ENCODE measurements at places on chromosomes 12 and 14.
A peak's percentile ranks its signal among the peaks of the same experiment; 100 is the strongest.

GRCh38 chr14:51236314-51236713, 3.7 kb upstream of the TMX1 start:
- no peak for DNase-seq

- no peak for DNase-seq
Measured at GRCh38 chr14:99201351-99202073, 70.5 kb downstream of the BCL11B start.

- no peak for DNase-seq
Measured at GRCh38 chr14:65251213-65251612, 148.9 kb upstream of the MAX start.

- no peak for DNase-seq
Measured at GRCh38 chr14:104700747-104701217, 11.4 kb downstream of the INF2 start.

DNA sequence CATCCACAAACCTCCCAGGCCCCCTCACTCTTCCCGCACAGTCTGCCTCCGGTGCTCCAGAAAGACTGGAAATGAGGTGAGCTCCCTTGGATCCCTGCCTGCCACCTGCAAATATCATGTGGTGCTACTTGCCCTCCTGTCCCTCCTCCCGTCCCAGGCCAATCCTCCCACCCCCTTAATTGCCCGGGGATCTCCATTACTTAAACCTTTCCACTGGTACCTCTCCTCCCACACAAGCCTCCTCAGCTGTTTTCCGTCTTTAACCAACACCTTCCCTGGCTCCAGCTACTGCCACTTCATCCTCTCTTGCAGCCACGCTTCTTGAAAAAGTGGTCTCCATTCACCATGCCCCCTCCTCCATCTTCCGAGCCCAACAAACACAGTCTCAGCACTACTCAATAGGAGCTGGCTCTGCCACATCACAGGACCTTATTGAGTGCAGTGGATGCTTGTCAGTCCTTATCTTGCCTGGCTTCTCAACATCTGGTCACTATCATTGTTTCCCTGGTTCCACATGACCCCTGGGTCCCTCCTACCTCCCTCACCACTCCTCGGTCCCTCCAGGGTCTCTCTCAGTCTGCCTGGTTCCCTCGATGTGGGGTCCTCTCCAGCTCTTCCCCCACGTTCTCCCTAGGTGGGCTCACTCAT, 11.5 kb downstream of the FAIM2 start:
- DNase-seq: no peak

- DNase-seq: peak; percentile 50
Measured at GRCh38 chr12:100163416-100164152, 20.9 kb upstream of the BLTP3B start.

DNA sequence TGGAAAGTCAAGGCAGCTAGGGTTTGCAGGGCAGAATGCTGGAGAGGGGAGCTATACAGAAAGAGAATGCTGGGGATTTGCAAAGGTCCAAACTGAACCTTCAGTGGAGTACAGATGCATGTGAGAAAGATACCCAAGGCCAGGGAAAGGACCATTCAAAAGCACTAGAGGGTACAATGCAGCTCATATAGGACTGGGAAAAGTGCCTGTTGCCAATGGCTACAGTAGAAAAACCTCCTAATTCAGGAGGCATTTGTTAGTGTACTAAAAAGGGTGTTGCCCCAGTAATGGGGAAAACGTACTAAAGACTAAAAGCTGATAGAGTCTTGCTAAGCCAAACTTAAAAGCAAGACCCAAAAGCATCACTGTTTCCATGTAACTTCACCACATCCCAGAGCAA, 30.1 kb downstream of the E2F7 start:
- DNase-seq: no peak

DNA sequence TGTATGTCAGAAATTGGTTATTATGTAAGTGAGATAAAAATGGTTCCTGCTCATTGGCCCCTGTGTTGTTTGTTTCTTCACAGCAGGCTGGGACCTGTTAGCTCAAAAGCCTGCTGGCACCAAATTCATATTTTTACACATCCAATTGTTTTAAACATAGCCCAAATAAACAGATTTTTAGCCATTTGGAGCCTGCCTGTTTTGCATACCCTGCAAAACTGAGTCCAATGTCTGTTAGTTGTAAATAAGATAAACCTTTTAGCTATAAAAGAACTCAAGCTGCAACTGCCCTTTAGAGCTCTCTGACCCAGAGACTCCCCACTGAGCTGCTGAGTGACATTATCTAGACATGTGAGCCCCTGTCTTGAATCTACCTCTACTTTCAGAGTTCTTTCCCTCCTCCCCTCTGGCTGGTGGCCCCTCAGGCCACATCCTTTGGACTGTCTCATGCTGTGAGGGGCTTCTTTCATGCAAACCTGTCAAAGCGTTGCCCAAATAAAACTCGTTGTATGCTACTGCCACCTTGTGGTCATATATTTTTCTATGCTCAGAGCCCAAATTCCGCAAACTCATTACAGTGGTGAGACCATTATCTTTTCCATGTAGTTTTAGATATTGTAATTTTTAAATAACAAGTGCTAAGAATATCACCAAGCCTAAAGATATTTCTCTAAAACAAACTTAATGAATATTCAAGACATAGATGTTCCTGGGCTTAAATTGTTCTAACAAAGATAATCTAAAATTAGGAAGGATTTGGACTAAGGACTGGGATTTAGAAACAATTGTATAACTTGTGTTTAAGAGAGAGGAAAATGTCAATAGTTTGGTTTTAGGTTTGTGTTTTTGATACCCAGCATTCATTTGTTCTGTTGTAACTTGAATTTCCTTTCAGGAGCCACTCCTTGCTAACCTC, 337.9 kb downstream of the AACS start:
- DNase-seq: no peak

GRCh38 chr14:51336734-51337133, 96.7 kb downstream of the TMX1 start:
- no peak for DNase-seq

- peak; percentile 59 for DNase-seq
Measured at GRCh38 chr12:123075646-123076171, 75.2 kb downstream of the PITPNM2 start.

- DNase-seq: no peak
Measured at GRCh38 chr12:20576528-20576927, 118.6 kb upstream of the SLCO1C1 start.

GRCh38 chr14:75165586-75166391, 10.6 kb downstream of the TMED10 start:
- DNase-seq: no peak

- DNase-seq: no peak
Measured at GRCh38 chr12:121214855-121215745, 5.2 kb downstream of the P2RX4 start.

DNA sequence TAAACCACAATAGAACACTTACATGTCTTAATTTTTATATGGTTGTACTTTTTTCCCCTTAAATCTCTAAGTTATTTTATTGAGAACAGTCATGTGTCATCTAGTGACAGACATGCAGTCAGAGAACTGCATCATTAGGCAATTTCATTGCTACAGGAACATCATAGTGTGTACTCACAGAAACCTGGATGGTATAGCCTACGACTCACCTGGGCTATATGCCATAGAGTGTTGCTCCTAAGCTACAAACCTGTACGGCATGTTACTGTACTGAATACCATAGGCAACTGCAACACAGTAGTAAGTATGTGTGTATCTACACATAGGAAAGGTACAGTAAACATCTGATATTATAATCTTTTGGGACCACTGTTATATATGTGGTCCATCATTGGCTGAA, 557.6 kb downstream of the PRKD1 start:
- DNase-seq: no peak

DNA sequence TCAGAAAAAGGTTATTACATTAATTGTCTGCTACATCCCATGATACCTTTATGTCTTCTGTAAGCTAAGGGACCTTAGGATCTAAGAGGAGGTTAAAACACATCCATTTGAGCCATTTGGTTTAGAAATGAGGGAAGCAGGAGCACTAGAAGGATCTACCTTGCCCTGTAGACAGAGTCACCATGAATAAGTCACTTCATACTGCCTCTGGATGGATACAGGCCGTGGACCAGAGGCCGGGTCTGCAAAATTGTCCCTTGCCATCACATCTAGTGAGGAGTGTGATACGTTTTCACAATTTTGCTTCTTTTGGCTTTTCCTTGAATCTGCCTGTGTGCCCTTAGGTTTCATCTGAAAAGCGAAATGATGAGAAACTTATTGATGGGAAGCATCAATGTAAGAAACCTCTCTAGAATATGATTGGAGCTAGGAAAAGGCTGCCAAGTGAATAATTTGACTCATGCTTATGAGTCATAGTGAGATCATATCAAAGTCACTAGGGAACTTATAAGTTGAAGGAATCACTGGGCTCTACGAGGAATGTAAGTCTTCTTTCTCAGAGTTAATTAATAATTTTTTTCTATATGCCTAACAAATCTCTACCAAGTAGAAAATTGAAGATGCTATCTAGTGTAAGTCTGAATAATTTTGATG, 10.8 kb downstream of the GLRX5 start:
- DNase-seq: no peak

DNA sequence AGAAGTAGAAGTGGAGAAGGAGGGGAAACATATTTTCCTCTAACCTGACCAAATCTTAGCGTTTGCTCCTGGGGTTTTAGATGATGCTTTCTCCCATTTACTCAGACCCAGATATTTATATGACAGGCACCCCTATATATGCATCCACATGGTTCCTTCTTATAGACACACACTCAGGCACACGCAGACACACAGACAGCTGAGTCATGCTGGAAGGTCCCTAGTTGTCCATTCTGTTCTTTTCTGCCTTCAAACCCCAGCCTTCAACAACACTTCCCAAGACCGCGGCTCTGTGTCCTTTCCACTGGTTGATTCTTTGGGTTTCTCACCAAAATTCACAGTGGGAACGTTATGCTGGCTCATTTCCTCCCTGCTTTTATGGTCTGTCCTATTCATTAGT, 52.1 kb downstream of the HSPB8 start:
- no peak for DNase-seq

DNA sequence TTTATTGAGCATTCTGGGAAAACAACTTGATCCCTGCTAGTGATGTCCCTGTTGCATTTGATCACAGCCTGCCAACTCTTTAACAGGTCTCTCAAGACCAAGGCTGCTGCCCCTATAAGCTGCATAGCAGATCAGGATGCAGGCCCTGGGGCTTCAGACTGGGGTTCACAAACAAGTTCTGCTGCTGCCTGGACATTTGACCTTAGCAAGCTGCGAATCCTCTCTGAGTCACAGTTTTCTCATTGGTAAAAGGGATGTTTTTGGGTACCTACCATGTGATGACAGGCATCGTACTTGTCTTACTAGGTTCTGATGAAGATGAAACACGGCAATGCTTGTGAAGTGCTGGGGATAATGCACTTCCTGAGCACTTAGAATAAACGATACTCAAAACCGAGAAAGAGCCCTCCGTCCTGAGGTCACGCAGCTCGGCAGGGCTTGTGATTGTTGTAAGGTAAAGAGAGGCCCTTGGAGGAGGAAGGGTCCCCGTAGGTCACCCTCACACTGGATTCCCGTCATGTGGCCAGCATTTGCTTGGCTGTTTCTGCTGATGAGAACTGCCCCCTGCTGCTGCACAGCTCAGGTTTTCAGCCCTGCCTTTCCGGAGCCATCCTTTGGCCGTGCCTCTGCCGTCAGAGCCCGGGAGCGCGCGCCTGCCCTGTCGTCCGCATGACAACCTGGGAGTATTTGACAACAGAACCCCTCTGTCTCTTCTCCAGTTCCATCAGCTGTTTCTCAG, 39.1 kb downstream of the TSPAN9 start:
- DNase-seq: no peak

GRCh38 chr12:92573104-92573503, 129.7 kb upstream of the PLEKHG7 start:
- DNase-seq: no peak

- DNase-seq: no peak
Measured at GRCh38 chr12:52267699-52268098, 6.7 kb upstream of the KRT86 start.

GRCh38 chr12:133145981-133146380, 15.6 kb downstream of the ZNF10 start:
- no peak for DNase-seq

- no peak for DNase-seq
Measured at GRCh38 chr12:46562625-46563225, 190.2 kb upstream of the SLC38A2 start.

- DNase-seq: no peak
Measured at GRCh38 chr12:115417610-115418009, 733.6 kb upstream of the TBX3 start.

DNA sequence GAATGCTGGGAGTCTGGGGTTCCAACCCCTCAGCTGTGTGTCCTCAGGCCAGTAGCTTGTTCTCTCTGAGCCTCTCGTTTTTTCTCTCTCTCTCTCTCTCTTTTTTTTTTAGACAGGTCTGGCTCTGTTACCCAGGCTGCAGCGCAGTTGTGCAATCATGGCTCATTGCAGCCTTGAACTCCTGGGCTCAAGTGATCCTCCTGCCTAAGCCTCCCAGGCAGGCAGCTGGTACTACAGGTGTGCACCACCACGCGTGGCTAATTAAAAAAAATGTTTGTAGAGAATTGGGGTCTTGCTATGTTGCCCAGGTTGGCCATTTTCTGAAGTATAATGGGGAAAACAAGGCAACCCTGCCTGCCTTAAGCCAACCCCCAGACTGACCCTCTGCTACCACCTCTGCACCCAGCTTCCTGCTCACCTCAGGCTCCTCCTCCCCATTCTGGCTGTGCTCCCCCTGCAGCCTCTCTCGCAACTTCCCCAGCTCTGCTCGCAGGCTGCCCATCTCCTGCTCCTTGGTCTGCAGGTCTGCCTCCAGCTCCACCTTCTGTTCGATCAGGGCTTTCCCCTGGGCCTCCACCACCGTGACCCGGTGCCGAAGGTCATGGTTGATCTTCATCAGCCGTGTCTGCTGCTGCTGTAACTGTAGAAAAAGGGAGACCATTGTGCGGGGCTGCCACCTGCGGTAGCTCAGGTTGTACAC, 35.2 kb downstream of the RILPL1 start:
- DNase-seq: no peak

DNA sequence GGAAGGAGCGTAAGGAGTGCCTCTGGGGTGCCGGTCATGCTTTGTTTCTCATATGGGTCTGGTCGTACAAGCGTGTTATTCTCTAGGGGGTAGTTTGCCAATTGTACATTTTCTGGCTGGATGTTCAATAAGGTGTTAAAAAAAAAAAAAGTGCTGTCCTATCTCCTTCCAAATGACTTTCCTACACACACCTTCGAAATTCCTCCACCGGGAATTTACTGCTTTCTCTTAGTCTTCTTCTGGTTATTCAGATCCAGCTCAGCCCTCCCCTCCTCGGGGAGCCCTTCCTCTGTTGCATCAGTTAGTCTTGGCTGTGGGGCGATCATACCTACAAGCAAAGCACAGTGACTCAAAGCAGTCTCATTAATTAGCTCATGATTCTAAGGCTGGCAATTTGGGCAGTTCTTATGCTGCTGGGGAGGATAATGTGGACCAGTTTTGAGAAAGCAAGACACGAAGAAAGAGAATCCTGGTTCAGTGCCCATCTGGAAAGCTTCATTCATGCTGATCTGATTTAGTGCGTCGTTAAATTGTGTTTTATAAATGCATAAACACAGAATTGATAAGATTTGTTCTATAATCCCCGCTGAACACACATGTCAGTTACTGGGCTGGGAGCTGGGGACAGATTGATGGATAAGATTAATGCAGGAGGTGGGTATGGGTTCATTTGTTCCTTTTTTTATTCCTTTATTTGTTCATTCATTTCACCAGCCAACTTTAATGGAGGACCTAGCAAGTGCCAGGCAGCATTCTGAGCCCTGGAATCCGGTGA, 9.2 kb upstream of the CLMN start:
- DNase-seq: no peak

All from stimulated activated CD4-positive, alpha-beta T cell treated with anti-CD3 and anti-CD28 coated beads, Interleukin-4, amount 100 ng/mL, for 48 hours (primary cell).